A549 treated with CpdA at 1 μM for 4 hours (cell line): ENCODE measurements at places on chromosomes 6 and 20. TPM values are rescaled to one million over a fixed set of nuclear protein-coding genes. Genes with fewer than 3 reads are reported as not detected.

The MRPS26 gene
- total RNA-seq = 106 to 168 TPM (median 150 TPM) in 5 replicates

The NKAIN2 gene
- total RNA-seq = not detected in 5 replicates

The PHACTR1 gene
- 0.08 TPM in 1 of 5 replicates, not detected in the others for total RNA-seq

The TNFAIP3 gene
- 11.8 to 15.5 TPM (median 12.2 TPM) in 5 replicates for total RNA-seq

The SLC17A2 gene
- not detected in 5 replicates for total RNA-seq

The LMBRD1 gene
- total RNA-seq = 11.0 to 12.9 TPM (median 11.6 TPM) in 5 replicates

The SIGLEC1 gene
- 0.01 to 0.02 TPM in 2 of 5 replicates, not detected in the others for total RNA-seq

The HAO1 gene
- not detected in 5 replicates for total RNA-seq

The RGL2 gene
- 12.4 to 15.7 TPM (median 13.9 TPM) in 5 replicates for total RNA-seq

The OR2J3 gene
- total RNA-seq = not detected in 5 replicates

The COL11A2 gene
- total RNA-seq = 0.76 to 1.2 TPM (median 0.82 TPM) in 5 replicates

The TCFL5 gene
- total RNA-seq = 3.8 to 5.2 TPM (median 4.5 TPM) in 5 replicates

The TREM1 gene
- total RNA-seq = 0.23 to 0.49 TPM (median 0.29 TPM) in 3 of 5 replicates, not detected in the others

The TASP1 gene
- 9.4 to 12.2 TPM (median 10.5 TPM) in 5 replicates for total RNA-seq

The XPO5 gene
- total RNA-seq = 27.2 to 32.0 TPM (median 29.3 TPM) in 5 replicates

The SUMO4 gene
- 0.08 TPM in 1 of 5 replicates, not detected in the others for total RNA-seq

The PANK2 gene
- total RNA-seq = 51.9 to 59.5 TPM (median 53.8 TPM) in 5 replicates

The AGER gene
- 1.2 to 2.3 TPM (median 1.7 TPM) in 5 replicates for total RNA-seq

The HUS1B gene
- total RNA-seq = 0.16 to 0.32 TPM (median 0.18 TPM) in 3 of 5 replicates, not detected in the others

The BCAS1 gene
- total RNA-seq = 0.50 to 0.84 TPM (median 0.62 TPM) in 5 replicates

The SLC22A3 gene
- 33.6 to 41.1 TPM (median 38.2 TPM) in 5 replicates for total RNA-seq

The CDSN gene
- not detected in 5 replicates for total RNA-seq

The EDN1 gene
- 39.5 to 46.7 TPM (median 43.1 TPM) in 5 replicates for total RNA-seq

The TRIM40 gene
- total RNA-seq = not detected in 5 replicates

The HMGA1 gene
- 526 to 737 TPM (median 679 TPM) in 5 replicates for total RNA-seq

The REM1 gene
- 0.09 to 0.13 TPM (median 0.10 TPM) in 3 of 5 replicates, not detected in the others for total RNA-seq

The NCR2 gene
- not detected in 5 replicates for total RNA-seq

The CBFA2T2 gene
- 4.6 to 7.7 TPM (median 6.0 TPM) in 5 replicates for total RNA-seq

The PREX1 gene
- 10.0 to 12.0 TPM (median 11.5 TPM) in 5 replicates for total RNA-seq

The PROKR2 gene
- total RNA-seq = not detected in 5 replicates

The ANGPT4 gene
- 0.03 TPM in 1 of 5 replicates, not detected in the others for total RNA-seq

The HSF2 gene
- total RNA-seq = 6.0 to 13.2 TPM (median 7.1 TPM) in 5 replicates

The TMEM244 gene
- total RNA-seq = not detected in 5 replicates

The LHFPL5 gene
- 0.13 to 0.22 TPM (median 0.16 TPM) in 3 of 5 replicates, not detected in the others for total RNA-seq

The JAG1 gene
- total RNA-seq = 40.4 to 51.6 TPM (median 50.1 TPM) in 5 replicates

The DEFB113 gene
- total RNA-seq = not detected in 5 replicates

The RIPOR2 gene
- 0.07 TPM in 1 of 5 replicates, not detected in the others for total RNA-seq

The FGD2 gene
- total RNA-seq = not detected in 5 replicates

The NUDT3 gene
- 5.6 to 8.4 TPM (median 6.1 TPM) in 5 replicates for total RNA-seq

The HLA-DRA gene
- total RNA-seq = not detected in 5 replicates

The HLA-DQA2 gene
- not detected in 5 replicates for total RNA-seq

The PPIL6 gene
- total RNA-seq = 1.8 to 2.7 TPM (median 2.3 TPM) in 5 replicates

The SLCO4A1 gene
- 4.5 to 9.1 TPM (median 8.6 TPM) in 5 replicates for total RNA-seq

The YWHAB gene
- total RNA-seq = 186 to 212 TPM (median 197 TPM) in 5 replicates

The MOG gene
- total RNA-seq = not detected in 5 replicates

The COL9A3 gene
- total RNA-seq = 0.40 to 0.72 TPM (median 0.50 TPM) in 5 replicates

The ZFP57 gene
- total RNA-seq = not detected in 5 replicates

The DLL1 gene
- 0.12 to 0.30 TPM (median 0.21 TPM) in 5 replicates for total RNA-seq

The CCN5 gene
- 23.9 to 36.6 TPM (median 26.9 TPM) in 5 replicates for total RNA-seq

The KCNB1 gene
- 0.14 to 0.44 TPM (median 0.24 TPM) in 5 replicates for total RNA-seq

The POPDC3 gene
- total RNA-seq = 27.3 to 30.5 TPM (median 30.1 TPM) in 5 replicates
